NCI-H524 treated with DMSO at 0.1 percent for 48 hours (cell line): ENCODE measurements at places on chromosomes 11 and 22.

DNA sequence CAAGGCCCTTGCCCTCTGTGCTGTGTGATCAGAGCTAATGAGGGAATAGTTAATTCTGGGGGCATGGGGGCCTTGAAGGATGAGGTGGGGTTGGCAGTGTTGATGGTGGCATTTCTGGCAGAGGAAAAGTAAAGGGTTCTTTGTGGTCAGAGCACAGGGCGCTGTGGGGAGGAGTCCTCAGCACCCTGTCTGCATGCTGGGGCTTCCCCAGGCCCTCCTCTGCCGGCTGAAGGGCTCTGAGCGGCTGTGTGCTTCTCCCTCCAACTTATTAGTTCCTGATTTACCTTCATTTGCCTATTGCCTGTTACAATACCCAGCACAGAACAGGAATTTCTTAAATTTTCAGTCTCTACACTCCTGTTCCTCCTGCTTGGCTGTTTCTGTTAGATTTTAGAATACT lies 122.8 kb downstream of the HIPK3 start:
- DNase-seq: no peak

DNA sequence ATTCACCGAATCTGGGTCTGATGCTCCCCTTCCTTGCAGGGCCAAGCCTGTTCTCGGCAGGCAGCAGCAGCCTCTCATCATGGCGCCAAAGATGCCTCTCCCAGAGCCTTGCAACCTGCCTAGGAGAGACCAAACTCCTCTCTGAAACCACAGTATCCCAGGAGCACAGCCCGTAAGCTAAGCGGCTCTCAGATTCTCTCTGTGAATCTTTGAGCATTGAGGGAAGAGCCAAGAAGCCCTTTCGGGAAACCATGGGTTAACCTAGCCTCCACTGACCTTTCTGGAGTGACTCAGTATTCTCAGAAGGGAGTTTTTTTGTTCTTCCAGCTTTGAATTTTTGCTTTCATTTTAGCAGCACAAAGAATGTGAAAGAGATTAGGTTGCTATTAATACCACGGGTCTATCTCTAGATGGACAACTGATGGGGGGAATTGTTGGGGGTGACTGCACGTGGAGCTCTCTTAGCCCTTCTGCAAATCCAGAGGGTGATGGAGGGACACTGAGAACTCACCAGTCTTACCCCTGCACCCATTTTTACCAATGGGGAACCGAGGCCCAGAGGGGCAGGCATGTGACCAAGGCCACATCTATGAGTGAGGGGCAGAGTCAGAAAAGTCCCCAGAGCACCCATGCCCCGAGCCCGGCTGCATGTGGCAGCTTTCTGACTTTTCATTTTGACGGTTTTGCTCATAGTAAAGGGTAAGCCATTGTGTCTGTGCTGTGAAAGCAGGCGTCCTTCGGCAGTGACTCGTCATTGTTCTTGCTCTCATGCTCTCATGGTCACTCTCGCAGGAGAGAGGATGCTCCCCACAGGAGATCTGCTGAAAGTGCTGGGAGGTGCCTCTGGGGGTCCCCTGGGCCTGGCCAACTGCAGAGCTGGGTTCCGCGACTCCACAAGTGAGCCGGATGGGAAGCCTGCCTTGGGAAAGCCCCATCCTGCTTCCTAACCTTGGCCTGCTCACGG lies 36.0 kb downstream of the IRAG1 start:
- no peak for DNase-seq

DNA sequence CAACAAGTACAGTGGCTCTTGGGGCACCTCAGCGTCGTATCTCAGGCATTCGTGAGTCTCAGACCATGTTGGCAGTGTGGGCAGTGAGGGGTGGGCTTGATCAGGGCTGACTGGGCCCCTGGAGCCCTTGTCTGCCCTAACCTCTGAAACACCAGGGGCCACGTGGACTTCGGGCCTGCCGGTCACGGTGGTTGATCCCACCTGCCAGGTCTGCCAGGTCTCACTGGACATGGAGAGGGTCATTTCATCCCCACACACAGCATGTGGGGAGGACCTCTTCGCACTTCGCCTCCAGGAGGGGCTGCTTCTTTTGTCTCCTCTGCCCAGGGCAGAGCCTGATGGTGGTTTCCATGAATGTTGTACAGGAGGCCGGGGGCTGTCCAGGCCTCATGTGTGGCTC lies 77.1 kb downstream of the MPPED1 start:
- no peak for DNase-seq

DNA sequence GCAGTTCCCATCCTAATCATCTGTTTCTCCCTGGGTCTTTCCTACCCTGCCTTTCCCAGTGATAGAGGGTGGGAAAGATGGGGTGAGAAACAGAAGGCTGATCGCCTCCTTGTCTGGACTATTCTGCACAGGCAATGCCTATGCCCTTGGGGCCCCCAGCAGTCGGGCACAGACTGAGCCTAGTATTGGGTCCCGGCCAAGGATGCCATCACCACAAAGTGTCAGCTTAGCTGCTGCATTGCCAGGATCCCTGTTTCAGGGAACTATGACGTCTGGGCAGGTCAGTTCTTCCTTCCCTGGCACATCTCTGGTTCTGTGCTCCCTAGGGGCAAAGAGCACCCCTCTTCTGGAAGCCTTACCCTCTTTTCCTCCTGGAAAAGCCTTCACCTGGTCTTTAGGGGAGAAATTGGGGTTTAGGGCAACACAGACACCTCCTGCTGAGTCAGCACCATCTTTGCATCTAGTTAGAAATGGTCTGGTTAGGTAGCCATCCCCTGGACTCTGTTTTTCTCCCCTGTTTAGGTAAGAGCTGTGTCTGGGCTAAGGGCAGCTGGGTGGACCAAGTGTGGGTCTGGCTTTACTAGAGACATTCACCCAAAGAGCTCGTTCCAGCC lies 2.1 kb downstream of the ADAMTS8 start:
- no peak for DNase-seq

DNA sequence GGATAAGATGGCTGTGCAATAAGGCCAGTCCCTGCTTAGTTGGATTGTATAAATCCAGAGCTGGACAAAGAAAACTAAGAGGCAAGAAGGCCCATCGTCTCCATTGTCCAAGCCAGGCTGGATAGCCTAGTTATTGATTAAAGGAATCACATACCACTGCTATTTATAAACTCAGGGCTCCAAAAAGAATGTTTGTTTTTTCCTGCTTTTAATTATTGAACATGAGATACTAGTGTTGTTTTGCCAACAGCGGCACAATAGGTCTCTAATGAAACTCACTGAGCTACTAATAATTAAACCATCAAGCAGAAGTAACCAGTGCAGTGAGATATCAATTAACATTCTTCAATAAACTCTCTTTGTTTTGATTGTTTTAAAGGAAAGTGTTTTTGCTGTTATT lies 259.7 kb downstream of the INSC start:
- no peak for DNase-seq

DNA sequence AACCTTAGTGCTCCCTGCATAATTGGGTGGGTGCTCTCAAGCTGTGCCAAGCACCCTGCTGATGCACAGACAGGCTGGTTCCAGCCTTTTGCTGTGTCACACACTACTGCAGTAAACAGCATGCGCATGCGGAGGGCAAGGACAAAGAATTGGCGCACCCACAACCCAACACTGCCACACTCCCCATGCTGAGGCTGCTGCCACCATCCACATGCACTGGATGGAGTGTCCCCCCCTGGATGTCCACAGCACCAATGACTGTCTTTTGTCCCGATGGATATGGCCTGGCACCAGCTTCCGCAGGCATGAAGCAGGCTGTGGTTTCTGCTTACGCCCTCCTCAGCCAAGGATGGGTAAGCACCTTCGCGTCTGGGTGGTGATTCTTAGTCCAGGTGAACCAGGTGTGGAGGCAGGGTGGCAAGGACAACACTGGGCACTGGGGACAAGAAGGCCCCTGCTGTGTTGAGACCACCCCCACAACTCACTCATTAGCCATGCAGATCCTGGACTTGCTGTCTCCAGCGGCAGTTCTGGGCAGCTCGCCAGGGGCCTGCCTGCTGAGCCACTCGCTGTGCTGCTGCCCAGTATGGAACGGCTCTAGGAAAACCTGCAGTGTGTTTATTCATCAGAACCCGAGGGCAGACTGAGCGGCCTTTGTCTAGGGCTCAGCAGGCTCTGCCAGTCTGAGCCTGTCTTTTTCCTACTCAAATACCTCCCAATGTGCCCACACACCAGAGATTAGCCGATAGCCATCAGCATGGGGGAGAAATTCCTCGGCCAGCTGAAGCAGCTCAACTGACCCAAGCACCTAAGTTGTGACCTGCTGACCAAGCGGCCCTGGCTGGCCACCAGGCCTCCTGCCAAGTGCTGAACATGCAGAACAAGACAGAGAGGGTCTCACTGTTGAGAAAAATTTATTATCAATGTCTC lies 8.2 kb upstream of the NAP1L4 start:
- no peak for DNase-seq

DNA sequence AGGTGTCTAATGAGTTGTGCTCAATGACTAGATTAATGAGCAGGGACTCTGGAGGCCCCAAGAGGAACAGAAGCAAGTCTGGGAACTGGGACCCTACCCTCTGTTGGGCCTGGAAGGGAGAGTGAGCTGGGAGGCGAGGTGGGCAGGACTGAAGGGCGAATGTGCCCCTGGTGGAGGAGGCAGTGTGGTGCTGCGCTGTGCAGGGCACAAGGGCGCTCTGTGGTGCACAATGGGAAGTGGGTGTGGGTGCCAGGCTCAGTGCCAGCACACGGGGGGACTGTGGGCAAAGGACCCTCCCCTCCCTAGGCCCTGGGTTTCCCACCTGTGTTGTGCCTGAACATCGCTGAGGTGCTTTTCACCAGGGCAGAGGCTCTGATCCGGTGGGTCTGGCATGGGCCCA lies 57.5 kb upstream of the TTLL12 start:
- DNase-seq: no peak

- DNase-seq: no peak
These were observed 3.8 kb upstream of the NPAS4 start for GRCh38 chr11:66417000-66417399.

GRCh38 chr11:120835601-120836228 lies 188.2 kb upstream of the TBCEL start:
- no peak for DNase-seq

DNA sequence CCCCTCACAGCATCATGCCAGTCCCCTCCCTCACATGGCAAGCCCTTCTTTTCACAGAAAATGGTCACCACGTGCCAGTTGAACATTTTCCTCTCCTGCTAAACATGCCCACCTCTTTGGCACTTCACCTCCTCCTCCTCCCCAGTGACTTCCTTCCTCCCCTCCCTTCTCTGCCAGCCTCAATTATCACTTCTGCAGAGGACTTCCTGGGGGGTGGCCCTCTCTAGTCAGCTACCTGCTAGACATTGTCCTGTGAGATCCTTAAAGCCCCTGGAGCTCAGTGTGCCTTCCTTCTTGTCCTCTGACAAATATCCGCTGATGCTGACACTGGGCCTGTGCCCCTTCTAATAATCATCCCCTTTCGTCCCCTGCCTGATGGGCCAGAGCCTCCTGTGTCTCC lies 43.2 kb upstream of the E2F8 start:
- no peak for DNase-seq

GRCh38 chr11:46894506-46894905 lies 23.8 kb downstream of the LRP4 start:
- no peak for DNase-seq

GRCh38 chr22:22687638-22688500 lies 43.5 kb downstream of the GGTLC2 start:
- DNase-seq: no peak

DNA sequence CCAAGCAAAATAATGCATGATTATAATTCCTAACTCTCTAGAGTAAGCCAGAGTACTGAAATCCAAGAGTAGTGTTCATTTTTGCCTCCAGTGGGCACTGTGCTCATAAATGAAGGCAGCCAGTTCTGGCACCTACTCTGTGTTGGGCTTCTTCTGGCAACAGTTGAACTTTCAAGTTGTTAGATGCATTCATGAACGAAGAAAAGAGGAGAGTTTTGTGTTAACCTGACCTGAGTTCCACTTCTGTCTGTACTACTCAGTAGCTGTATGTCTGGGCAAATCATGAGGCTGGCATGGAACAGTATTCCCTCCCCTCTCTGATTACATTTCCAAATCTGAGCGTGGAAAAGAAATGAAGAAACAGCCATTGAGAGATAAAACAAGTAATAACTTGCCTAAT lies 20.3 kb upstream of the TENM4 start:
- DNase-seq: no peak

GRCh38 chr11:67442504-67443404 lies 522 bp downstream of the CORO1B start:
- no peak for DNase-seq

GRCh38 chr11:74662487-74663103 lies 68.6 kb downstream of the CHRDL2 start:
- DNase-seq: no peak

DNA sequence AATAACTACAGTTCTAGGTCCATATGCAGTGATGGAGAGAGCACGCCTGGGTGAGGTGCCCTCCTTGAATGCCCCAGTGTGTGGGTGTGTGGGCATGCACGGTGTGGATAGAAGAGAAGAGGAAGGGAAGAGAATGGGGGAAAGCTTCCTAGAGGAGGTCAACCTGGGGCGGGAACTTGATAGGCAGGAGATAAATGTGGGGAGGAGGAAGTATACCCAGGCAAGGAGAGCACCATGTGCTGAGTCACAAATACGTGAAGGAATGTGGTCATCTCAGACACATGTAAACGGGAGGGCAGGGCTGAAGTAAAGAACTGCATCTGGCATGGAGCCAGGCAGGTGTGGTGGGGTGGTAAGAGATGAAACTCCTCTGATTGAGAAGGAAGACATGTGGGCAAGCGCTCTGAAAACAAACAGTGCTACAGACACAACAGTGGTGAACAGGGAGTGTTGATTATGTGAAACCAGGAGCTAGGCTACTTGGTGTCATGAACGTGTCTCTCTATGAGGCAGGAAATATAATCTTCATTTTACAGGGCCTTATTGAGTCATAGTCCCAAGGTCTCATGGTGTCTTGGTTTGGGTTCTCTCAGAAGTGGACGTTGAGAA lies 61.5 kb upstream of the EED start:
- no peak for DNase-seq

DNA sequence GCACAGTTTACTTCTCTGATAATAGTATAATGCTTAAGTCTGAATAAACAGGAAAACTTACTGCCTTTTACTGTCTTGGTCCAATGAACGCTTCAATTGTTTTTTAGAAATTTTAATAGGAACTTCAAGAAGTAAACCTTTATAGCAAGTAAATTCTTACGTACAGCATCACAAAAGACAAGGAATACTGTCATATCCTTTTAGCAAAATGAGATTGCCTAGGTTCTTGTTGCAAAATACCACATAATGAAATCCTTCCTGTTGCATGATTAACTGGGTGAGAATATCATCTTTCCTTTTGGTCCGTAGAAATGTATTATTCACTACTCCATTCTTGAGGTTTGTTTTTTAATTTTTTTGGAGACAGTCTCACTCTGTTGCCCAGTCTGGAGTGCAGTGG lies 22.3 kb upstream of the HIKESHI start:
- DNase-seq: no peak

- no peak for DNase-seq
These were observed 67.3 kb downstream of the TRPC6 start for GRCh38 chr11:101516546-101516945.
